ENCODE measurements at places on chromosomes 3 and 15.

GRCh38 chr3:40780925-40781406 is 256.2 kb downstream of the ZNF621 start:
- DNase-seq: no peak

- DNase-seq: no peak
These were observed 117.6 kb upstream of the BFSP2 start for GRCh38 chr3:133282236-133282635.

- DNase-seq: no peak
These were observed 93.2 kb downstream of the CMSS1 start for GRCh38 chr3:99910752-99911290.

DNA sequence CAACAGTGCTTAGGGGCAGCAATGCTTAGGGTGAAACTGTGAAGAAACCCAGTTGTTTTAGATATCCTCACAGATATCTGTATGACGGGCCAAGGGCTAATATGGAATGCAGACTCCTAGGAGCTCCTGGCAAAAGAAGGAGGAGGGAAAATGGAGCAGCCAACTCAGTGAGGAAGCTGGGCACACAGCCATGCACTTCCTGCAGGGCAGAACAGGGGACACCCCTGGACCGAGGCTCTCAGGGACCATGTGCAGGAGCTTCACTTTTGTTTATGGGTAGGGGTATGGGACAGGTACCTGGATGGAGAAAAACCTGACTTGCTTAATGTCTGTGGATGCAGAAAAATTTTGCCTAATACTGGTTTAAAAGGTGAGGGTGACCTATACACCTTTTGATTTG is 20.2 kb downstream of the NIPA1 start:
- DNase-seq: no peak

- DNase-seq: no peak
These were observed 115.6 kb upstream of the AGTR1 start for GRCh38 chr3:148582126-148582525.

DNA sequence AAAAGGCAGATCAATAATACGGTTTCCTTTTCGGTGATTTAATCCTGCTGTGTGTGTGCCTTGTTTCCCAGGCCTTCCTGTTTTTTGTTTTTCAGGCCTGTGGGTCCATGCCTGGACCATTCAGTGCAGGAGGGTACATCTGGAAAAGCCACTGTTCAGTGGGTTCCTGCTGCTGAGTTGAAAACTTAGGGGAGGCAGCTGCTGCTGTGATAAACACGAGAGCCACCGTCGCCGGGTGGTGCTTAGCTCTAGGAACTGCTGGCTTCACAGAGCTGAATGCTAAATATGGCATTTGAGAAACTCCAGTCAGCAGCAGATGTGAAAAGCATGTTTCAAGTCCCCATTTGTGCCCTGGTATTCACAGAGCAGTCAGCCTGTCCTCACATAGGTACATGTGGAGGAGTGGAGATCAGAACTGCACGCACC is 44.0 kb downstream of the SYNM start:
- no peak for DNase-seq

DNA sequence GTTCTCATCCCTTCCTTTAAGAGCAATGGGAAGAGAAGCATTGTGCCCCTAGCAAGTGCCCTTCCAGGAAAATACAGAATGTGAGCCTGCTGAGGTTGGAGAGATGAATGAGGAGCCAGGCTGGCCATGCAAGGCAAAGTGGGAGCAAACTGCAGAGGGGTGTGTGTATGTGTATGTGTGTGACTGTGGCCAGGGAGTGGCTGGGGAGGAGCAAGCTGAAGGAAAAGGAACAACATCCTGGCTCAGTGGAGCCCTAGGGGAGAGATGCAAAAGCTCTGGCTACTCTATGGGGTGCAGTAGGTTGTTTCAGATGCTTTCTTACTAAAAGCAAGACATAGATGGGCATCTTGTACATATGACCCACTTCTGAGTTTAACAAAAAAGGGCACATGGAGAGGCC is 20.6 kb downstream of the FOXP1 start:
- DNase-seq: no peak

DNA sequence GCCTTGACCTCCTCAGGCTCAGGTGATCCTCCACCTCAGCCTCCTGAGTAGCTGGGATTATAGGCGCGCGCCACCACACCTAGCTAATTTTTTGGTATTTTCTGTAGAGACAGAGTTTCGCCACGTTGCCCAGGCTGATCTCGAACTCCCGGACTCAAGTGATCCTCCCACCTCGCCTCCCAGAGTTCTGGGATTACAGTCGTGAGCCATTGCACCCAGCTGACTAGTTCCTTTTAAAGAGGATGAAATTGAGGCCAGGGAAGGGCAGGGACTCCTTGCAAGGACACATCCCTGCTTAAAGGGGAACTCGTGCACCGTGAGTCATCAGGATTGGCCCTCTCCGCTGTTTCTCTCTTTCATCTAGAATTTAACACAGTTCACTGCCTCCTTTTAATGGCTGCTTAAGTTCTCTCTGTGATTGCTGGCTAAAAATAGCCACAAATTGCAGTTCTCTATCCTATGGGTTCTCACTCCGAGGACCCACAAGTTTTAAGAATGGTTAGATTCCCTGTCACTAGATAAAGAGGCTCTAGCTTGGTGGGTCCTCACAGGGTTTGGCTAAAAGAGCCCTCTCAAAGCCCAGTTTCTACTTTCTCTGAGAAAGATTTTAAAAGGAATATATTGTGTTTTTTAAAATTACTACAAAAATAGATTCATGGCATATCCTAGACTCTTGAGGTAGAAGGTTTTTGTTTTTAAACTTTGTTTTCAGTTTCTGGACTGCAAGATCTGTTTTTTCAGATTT is 1.4 kb downstream of the CRTAP start:
- no peak for DNase-seq

DNA sequence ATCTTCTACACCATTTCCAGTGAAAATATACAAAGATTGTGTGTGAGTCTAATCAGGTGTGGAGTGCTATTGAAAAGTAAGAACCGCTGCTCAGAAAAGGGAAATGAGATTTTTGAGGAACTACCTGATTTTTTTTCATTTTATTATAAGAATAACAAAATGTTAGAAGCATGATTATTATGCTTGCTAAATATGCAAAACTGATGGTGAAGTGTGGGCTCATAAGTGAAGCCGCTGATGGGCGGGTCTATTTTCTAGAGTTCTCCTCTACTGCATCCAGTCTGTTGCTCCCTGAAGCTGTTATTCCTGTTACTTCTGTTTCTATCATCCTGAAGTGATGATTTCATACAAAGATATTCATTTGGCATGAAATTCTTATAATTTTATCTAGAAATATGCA is 612.0 kb downstream of the CADM2 start:
- DNase-seq: no peak

GRCh38 chr3:64047787-64048186 is 24.5 kb upstream of the PSMD6 start:
- no peak for DNase-seq

- DNase-seq: no peak
These were observed 462.8 kb upstream of the CBLB start for GRCh38 chr3:106331636-106332035.
